DMS 273 treated with DMSO at 0.1 percent for 48 hours (cell line): ENCODE measurements at places on chromosomes 11 and 22.

DNA sequence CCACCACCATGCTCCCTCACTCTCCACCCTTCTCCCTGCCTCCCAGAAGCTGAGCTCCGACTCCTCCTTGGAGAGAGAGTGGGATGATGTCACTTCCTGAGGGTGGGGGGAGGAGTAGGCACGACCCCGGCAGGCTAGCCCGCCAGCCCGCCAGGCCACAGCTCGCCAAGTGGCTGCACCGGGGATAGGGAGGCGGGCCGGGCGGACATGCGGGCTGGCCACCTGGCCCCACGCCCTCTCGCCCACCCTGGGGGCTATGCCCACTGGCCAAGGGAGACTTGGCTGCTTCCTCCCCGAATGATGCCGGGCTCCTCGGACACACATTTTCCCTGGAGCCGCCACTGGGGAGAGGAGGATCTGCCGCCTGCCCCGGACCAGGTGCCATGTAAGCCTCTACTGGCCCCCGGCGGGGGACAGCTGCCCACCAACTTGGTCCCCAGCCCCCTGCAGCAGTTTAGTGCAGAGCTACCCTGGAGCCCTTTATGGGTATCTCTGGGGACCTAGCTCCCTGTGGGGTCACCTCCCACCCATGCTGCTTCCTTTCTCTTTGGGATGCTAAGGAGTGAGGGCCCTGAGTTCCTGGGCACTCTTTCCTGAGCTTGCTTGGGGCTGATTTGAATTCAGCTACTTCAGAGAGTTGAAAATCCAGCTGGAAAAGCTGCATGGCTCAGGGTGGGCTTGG lies 33.7 kb upstream of the MYRF start:
- no peak for DNase-seq

- DNase-seq: no peak
Measured at GRCh38 chr11:133277886-133278285, 254.4 kb downstream of the OPCML start.

DNA sequence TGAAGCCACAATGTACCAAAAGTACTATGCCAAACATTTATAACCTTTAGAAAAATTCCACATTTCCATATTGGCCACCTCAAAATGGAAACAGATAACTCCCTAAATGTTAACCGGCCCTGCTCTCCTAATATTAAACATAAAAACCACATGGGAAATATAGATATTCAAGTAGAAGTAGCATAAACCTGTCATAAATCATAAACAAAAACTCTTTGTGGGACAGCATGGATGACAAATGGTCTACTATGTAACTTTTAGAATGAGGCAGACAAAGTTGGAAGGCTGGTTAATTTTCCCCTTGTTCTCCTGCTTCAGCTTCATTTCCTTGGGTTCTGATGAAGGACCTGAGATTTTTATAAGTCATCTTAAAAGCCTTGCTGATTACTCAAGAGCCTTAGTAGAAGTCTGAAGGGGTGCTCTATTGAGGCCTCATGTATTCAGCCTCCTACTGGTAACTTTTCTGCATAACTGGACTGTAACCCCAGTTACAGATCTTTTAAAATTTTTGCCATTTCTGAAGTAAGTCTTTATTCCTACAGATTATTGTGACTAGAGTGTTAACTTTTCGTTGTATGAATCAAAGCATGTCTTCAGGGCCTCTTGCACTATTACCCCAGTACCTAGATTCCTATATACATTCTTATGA lies 116.4 kb downstream of the STIM1 start:
- no peak for DNase-seq

DNA sequence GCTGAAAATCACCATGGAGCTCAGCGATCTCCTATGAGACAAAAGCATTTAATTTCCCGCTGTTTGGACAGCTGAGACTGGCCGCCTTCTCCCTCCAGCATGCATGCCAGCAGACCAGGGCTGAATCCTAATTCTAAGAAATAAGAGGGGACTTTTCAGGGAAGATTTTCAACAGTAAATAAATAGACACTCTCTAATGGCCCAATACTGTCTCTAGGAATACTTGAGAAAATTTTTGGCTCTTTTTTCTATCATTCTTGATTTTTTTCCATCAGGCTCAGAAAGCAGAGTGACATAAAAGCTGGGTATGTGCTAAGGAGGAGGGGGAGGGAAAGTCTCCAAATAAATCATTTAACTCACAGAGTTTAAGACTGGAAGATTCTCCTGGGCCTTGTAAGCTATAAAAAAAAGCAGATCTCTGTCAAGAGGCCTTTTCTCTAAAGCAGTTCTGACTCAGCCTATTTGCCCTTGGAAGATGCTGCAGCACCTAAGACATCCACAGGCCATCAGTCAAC lies 17.6 kb upstream of the SPON1 start:
- no peak for DNase-seq

DNA sequence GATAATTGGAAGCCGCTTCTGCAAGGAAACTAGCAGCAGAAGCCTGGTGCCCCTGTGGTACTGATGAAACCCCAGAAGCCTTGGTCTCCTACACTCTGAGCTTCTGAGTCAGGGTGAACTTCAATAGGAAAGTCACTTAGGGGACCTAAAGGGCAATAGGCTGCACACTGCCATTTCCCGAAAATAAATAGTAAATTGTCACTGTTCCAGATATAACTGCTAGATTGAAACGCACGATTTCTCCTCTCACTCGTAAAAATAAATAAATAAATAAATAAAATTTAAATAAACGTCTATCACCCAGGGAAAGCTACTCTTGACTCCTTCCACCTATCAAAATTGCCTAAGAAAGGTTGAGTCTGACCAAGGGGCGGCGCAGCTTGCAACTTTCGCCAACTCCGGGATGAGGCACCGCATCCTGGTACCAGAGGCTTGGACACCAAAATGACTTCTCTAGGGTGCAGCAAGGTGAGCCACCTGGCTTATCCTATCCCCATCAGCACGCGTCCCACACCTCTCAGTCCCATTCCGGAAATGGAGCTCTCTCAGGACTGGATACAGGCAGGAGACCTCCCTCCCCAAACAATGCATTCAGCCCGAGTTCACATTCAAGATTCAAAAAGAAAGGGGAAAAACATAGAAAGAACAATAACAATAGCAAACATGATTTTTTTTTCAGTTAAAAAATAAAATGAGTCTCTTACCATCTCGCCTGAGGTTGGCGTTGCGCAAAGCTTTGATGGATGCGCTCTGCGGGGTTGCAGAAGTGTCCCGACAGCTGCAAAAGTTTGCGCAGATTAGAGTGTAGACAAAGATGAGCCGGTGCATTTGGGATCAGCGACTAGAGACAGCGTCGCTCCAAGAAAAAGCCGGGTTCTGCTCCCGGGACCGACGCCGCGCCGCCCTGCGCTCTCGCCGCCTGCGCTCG lies 583 bp downstream of the PDGFD start:
- peak; percentile 64 for DNase-seq

DNA sequence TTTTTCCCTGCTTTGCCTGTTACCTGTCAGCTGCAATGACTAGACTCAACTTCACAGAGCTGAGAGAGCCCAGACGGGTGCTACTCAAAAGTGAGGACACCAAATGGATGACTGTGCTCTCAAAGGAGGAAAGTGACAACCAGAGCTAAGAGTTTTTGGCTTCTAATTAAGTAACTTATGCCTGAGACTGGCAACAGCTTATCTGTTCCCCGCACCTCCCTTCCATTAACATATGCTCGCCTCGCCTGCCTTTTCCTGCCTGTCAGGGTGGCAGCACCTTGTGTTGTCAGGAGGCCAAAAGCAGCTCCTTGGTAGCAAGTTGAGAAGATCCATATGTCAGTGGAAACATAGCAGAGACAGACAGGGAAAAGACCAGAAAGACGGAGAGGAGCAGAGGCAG lies 573.9 kb upstream of the KIRREL3 start:
- no peak for DNase-seq

DNA sequence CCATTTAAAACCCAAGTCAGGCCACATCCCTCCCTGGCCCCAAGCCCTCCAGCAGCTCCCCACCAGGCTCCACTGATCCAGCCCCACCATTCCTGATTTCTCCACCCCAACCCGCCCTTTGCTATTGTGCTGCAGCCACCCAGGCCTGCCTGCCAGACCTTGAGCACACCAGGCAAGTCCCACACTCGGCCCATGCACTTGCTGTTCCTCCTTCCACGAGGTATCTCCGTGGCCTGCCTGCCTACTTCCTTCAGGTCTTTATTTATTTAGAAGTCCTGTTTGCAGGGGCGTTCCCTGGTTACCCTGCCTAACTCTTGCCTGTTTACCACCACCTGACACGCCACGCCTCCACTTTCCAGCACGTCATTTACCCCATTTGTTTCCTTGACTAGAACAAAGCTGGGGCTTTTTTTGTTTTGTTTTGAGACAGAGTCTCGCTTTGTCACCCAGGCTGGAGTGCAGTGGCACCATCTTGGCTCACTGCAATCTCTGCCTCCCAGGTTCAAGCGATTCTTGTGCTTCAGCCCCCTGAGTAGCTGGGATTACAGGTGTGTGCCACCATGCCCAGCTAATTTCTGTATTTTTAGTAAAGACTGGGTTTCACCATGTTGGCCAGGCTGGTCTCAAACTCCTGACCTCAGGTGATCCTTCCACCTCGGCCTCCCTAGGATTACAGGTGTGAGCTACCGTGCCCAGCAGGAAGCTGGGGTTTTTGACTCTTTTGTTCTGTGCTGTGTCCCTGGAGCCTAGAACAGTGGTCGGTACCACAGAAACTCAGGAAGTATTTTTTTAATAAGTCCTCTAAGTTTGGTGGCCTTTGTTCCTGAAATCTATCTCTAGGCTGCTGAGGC lies 6.7 kb downstream of the CENPM start:
- DNase-seq: no peak

- no peak for DNase-seq
Measured at GRCh38 chr22:31210556-31211421, 1.3 kb upstream of the LIMK2 start.
